A172 (cell line): ENCODE measurements at places on chromosomes 3 and 15. TPM values are rescaled to one million over a fixed set of nuclear protein-coding genes. Genes with fewer than 3 reads are reported as not detected.
A peak's percentile ranks its signal among the peaks of the same experiment; 100 is the strongest.

GRCh38 chr3:143585720-143586456, 262.4 kb downstream of the SLC9A9 start:
- no peak for DNase-seq

PLSCR2 gene
- total RNA-seq, result not detected in 2 replicates

AADAC gene
- total RNA-seq, result 2.3 and 2.8 TPM in 2 replicates

- no peak for DNase-seq
These were observed 35.8 kb downstream of the FAM240A start for GRCh38 chr3:46648096-46648495.

DNA sequence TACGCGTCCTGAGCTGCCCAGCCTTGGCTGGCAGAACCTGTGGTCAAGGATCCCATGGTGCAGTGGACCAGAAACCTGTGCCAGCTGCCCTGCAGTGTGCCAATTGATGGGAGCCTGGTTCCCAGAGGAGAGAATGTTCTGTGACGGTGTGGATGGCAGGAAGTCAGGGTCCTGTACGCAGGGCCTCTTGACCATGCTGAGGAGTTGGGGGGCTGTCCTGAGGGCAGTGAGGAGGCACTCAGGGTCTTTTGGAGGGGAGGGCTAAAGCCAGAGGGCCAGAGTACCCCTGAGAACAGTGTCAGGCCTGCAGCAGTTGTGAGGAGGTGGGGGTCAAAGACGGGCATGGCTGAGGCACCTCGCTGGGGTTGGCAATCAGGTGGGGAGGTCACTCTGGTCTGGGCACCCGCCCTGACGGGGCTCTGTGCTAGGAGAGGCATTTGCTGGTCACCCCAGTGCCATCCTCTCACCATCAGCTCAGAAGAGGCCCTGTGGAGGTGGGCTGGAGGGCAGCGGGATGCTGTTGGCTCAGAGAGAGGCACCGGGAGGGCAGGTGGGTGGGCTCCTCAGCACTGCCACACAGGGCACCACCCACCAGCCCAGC, 61.0 kb downstream of the SCN5A start:
- no peak for DNase-seq

GRCh38 chr15:34239151-34239808, 14.5 kb downstream of the EMC4 start:
- DNase-seq, result peak; percentile 90

- no peak for DNase-seq
These were observed 697 bp upstream of the RAB5A start for GRCh38 chr3:19945969-19946831.

FBXW12 gene
- total RNA-seq, result not detected in 2 replicates
